Suppressor macrophage treated with lipopolysaccharide for 4 hours (primary cell): ENCODE measurements at places on chromosomes 1 and 21.

GRCh38 chr21:37139902-37140301 lies 66.8 kb downstream of the TTC3 start:
- DNase-seq, result no peak

DNA sequence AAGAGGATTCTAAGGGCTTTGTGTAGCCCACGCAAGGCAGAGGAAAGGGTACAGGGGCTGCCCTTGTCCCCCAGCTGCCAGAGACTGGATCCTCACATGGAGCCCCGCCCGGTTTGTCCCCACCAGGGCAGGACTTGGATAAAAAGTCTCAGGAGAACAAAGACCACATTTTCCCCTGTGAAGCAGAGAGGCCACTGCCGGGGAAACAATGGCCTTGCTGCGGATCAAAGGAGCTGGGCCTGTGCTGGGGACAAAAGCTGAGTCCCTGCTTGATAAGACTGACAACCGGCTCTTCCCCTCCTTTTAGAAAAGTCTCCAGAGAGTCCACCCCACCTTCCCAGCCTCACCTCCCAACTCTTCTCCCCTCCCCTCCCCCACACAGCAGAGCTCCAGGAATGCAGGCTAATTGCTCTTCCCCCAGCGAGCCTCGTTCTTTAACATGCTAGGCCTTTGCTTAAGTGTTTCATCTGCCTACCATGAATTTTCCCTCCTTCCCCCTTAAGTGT lies 142.4 kb downstream of the PLPP3 start:
- no peak for DNase-seq

- DNase-seq, result no peak
Observed at GRCh38 chr1:23423415-23424292, 894 bp downstream of the TCEA3 start.

- no peak for DNase-seq
Observed at GRCh38 chr1:78334114-78334513, 156.7 kb upstream of the PTGFR start.

DNA sequence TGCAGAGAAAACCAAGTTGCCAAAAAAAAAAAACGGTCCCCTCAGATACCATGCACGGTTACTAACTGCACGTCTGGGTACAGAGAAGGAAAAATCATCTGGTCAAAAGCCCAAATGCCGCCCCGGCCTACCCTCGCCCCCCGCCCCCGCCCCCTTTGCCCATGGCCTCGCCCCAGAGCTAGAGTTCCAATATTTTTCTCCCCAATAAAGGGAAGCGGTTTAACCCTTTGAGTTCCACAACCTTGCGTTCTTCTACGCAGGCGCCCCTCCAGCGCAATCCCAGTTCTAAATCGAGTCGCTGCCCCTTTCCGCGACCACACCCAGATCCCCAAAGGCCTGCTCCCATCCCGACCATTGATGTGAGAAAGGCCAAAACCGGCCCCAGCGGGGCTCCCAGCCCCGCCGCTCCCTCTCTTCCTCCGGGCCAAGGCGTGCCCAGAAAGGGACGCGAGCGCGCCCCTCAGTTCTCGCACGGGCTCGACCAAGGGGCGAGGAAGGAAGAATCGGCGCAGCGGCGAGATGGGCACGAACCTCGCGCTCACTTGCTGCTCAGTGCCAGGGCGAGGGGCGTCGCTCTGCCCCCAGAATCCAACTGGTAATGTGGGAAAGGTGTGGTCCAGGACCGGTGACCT lies 797 bp downstream of the WDR47 start:
- DNase-seq, result peak; percentile 33

GRCh38 chr1:9294910-9295636 lies 2.4 kb downstream of the SPSB1 start:
- peak; percentile 40 for DNase-seq

DNA sequence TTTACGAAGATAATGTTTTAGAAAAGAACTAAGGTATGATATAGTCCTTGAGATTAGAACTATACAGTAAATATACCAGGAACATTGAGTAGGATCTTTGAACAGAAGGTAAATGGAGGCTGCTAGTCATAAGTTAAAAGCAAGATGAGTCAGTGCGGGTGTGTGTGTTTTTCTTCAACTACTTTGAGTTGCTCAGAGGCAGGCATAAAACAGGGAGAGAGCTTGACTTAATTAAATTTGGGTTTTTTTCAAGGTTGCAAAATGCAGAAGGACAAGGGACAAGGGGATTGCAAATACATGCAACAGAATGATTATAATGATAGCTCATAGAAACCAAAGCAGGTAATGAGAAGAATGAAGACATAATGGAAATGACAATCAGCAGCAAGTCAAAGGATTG lies 815.1 kb downstream of the NCAM2 start:
- no peak for DNase-seq

DNA sequence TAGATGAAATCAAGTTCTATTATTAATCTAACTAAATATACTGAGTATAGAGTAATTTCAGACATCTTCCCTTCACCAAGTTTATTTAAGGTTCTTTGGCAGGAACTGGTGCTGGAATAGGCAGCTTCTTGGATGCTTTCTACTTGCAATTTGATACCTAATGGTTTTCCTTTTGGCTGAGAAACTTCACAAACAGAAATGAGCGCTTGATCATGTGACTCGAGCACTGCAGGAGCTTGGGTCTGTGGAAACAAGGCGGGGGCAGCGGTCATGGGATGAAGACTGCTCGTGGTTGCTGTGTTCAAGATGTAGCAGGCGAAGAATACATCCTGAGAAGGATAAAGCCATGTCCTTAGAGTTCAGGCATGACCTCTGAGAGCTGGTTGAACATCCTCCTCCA lies 136.8 kb downstream of the PTPRC start:
- no peak for DNase-seq

DNA sequence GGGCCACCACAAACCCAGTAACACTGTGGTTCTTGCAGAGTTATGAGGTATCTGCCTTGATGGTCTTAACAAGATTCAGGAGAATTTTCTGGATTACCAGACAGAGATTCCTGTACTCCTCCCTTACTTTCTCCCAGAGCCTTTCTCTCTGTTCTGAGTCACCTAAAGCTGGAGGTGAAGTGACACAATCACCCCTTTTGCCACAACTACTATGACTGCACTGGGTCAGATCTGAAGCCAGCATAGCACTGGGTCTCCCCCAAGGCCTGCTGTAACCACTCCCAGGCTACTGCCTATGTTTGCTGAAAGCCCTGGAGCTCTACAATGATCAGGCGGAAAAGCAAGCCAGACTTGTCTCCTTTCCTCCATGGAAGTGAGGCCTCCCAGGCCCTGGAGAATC lies 156.7 kb upstream of the NEGR1 start:
- DNase-seq, result no peak

DNA sequence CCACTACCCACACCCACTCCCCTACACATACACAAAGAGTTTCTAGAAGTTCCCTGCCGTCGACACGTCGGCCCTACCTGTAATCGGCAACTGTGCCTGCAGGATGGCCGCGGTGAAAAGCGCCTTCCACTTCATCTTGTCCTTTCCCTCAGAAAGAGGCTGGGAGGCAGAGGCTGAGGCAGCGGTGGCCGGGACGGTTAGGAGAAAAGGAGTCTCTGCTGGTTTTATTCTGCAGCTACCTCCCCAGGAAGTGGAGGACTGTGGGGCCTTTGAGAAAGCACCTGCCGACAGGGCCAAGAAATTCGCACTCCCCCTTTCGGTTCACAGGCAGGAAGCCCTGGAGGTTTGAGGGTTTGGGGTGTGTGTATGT lies at the start of gene CD247:
Gene CD247, minus strand, starts transcription at position 199 of the 370 bp plus-strand sequence. Its CDS starts 64 bp downstream, at position 135.
- DNase-seq, result no peak

GRCh38 chr21:45351526-45352275 lies 53.3 kb upstream of the COL18A1 start:
- no peak for DNase-seq

DNA sequence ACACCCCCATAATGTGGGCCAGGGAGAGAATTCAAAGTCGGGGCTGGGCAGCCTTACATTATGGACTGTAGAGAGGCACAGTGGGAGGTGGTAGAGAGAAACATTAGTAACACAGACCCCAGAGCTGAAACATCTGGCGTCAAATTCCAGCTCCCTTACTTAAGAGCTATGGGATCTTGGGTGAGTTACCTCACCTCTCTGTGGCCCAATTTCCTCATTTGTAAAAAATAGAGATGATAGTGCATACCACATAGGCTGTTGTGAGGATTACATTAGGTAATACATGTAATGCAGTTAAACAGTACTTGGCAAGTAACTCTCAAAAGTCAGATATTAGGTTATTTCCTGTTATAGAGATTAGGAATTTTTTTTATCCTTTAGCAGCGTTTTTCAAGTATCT lies 160.5 kb upstream of the KIAA0040 start:
- DNase-seq, result no peak

DNA sequence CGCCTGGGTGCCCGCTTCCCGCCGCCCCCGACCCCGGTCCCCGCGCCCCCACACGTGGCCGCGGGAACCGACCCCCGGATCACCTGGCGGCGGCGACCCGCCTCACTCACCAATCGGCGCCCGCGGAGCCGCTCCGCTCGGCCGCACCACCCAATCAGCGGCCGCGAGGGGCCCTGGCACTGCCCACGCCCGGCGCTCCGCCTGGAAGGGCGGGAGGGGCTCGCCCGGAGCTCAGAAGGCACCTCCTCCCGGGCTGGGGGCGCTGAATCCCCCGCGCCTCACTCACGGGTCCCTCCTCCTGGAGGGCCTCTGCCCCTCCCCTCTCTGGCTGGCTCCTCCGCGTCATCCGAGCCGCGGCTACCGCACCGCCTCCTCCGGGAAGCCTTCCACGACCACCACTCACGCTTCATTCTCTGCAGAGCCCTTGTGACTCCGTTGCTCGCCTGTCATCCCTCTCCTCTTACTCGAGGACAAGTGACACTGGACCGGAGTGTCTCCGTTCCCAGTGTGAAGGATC lies 374 bp downstream of the SH2D5 start:
- DNase-seq, result peak; percentile 47

DNA sequence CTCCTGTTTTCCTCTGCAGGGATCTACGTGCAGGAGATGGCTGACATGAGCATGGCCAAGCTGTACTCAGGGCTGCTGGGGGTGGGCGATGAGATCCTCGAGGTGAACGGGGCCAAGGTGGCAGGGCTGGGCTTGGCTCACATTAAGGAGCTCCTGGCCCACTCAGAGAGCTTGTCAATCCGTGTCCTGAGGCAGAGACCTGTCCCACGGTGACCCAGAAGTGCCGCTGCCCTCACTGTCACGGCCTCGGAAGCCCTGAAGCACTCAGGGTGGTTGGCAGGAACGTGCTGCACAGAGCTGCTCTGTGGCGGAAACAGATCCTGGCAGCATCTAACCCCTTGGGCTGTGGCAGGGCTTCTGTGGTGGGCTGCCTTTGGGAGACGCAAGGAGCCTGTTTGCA lies 37.6 kb downstream of the KIAA1614 start:
- no peak for DNase-seq

- DNase-seq, result peak; percentile 80
Observed at GRCh38 chr1:229227298-229227919, 43.5 kb upstream of the RAB4A start.

DNA sequence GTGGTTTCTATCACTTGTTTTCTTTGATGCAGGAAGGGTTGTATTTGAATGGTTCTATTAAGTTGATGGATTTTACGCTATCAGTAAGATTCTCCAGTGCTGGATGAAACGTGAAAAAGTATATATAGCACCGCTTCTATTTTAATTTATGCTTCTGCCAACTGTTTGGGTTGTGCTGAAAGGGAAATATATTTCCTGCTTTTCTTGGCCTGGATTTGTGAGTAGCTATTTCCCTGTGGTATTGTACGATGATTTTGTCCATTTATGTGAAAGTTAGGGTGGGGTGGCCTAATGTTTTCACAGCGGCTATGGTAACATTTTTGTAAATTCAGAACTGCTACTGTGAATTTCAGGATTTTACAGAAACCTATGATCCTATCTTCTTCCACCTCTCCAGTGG lies 322 bp downstream of the C1orf162 start:
- DNase-seq, result no peak

- no peak for DNase-seq
Observed at GRCh38 chr21:37627561-37627960, 261.0 kb downstream of the DYRK1A start.

DNA sequence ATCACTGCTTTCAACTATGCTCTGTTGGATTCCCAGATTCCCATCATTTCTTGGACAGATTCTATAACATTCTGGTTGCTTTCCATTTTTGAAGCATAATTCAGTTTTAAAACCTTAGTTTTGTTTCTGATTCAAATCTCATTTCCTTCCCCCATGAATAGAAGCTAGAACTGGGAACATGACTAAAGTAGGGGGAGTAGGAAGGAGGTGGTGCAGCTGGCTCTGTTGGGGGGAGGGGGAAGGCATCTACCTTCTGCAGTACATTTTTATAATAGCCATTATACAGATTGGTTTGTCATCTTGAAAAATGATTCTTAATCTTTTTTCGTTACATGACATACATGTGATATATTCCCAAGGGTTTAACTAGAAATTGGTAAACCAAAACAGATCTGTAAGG lies 48.1 kb downstream of the SMG7 start:
- DNase-seq, result no peak

- peak; percentile 30 for DNase-seq
Observed at GRCh38 chr1:180503280-180503862, 994 bp upstream of the ACBD6 start.

- no peak for DNase-seq
Observed at GRCh38 chr1:198498881-198499280, 41.6 kb downstream of the ATP6V1G3 start.

GRCh38 chr1:68142036-68142435 lies 90.3 kb downstream of the WLS start:
- DNase-seq, result no peak

DNA sequence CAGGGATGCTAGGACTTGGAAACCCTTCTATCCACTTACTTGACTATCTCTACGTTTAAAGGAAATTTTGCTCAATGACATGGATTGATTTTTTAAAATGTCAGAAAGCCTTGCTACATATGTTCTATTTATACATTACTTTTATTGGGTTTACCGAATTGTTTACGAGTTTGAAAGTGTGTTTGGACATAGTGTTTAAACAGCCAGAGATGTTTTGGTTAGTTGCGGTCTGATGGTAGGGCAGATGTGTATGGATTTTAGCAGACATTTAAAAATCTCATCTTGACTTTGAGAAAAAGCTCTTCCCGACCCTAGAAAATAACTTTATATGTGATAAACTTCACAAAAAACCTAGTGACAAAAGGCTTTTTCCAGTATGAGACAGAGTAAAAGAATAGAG lies 513.7 kb downstream of the PLA2G4A start:
- no peak for DNase-seq

- peak; percentile 59 for DNase-seq
Observed at GRCh38 chr1:200366577-200367253, 43.1 kb downstream of the ZNF281 start.

GRCh38 chr21:37233551-37234146 lies 33.5 kb downstream of the VPS26C start:
- no peak for DNase-seq

GRCh38 chr1:24317081-24317480 lies 2.1 kb upstream of the GRHL3 start:
- DNase-seq, result no peak

- no peak for DNase-seq
Observed at GRCh38 chr1:33165209-33165608, 16.6 kb downstream of the TRIM62 start.

GRCh38 chr21:38944903-38945302 lies 139.2 kb downstream of the ETS2 start:
- no peak for DNase-seq
